ENCODE measurements at places on chromosomes 4 and X.

DNA sequence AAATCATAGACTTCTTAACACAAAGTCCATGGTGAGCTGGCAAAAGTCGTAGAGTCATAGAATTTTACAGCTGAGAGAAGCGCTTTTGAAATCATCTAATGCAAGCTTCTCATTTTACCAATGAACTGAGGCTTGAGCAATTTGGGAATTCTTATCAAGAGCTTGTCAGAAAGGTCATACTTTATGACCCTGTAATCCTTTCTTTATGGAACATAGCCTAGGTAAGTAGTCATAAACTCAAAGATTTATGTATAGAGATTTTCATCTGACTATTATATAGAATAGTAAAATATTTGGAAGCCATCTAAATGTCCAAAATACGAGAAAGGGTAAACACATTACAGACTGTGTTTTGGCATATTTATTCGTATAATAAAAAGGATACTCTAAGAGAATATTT, 563.5 kb downstream of the PCDH7 start:
- DNase-seq: no peak

- no peak for DNase-seq
These were observed 1.5 kb downstream of the ZNF182 start for GRCh38 chrX:48002319-48002718.

DNA sequence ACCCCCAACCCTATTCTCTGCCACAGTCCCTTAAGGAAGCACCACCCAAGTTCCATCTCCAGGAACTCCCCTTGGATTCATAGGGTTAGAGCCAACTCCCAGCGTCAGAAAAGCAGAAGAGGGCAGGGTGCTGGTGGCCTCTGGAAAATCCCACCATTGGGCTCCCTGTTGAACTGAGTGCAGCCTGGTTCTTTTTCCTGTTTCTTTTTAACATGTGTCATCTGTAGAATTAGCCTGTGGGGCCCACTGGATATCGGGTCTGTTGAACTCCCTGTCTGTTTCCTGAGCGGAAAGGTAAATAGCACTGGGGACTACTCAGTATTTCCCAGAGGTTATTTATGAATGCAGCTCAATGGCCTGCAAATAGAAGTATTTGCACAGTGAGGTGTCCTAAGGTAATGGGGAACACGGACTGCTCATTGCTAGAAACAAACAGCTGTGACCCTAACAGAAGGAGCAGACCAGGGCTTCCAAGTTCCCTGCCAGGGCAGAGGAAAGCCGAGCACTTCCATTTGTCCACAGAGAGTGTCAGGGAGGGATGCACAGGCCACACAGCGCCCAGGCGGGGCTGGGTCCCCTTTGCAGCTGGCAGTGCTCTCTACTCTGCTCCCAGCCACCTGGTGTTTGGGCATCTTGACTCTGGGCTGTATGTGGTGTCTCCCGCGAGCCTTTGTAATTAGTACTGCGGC, 102.6 kb downstream of the FHDC1 start:
- DNase-seq: peak; percentile 37

GRCh38 chr4:16035843-16036242, 48.0 kb downstream of the PROM1 start:
- DNase-seq: no peak

GRCh38 chrX:3461397-3462165, 115.1 kb upstream of the MXRA5 start:
- DNase-seq: no peak

- DNase-seq: no peak
These were observed 26.8 kb downstream of the CRMP1 start for GRCh38 chr4:5865896-5866599.

GRCh38 chrX:136710325-136710951, 62.5 kb downstream of the CD40LG start:
- no peak for DNase-seq

DNA sequence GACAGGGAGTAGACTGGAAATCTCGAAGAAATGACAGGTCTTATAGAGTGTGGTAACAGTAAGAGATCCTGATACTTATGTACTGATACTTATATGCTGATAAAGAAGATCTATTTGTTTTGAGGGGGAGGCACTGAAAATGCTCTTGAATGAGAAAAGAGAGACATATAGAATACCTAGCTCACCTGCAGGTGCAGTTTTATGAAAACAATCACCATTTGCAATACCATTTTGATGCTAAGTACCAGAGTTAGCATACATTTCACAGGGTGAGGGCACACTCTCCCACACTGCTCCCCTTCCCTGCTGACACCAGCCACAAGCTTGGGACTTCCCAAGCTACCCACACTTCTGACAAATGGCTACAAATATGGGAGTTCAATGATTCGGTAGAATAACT, 1490.1 kb upstream of the IGFBP7 start:
- no peak for DNase-seq

GRCh38 chr4:53026233-53026632, 164.1 kb downstream of the RASL11B start:
- no peak for DNase-seq

GRCh38 chrX:112798736-112799135, 41.9 kb downstream of the AMOT start:
- no peak for DNase-seq

DNA sequence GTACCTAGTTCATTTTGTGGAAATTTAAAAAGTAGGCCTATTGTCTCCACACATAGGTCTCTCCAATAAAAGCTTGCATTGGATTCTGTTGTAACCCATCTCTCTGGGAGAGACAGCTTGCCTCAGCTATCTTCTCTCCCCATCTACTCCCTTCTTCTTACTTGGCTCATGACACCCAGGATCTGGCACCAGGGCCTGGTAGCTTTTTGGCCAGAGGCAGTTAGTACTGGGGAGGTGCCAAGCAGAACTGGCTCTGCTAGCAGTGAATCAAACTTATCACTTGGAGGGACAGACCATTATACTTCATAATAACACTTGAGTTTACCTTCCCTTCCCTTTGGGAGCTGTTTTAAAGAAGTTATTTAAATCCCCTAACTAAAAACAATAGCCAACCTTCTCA, 31.8 kb downstream of the PLAC1 start:
- DNase-seq: no peak

DNA sequence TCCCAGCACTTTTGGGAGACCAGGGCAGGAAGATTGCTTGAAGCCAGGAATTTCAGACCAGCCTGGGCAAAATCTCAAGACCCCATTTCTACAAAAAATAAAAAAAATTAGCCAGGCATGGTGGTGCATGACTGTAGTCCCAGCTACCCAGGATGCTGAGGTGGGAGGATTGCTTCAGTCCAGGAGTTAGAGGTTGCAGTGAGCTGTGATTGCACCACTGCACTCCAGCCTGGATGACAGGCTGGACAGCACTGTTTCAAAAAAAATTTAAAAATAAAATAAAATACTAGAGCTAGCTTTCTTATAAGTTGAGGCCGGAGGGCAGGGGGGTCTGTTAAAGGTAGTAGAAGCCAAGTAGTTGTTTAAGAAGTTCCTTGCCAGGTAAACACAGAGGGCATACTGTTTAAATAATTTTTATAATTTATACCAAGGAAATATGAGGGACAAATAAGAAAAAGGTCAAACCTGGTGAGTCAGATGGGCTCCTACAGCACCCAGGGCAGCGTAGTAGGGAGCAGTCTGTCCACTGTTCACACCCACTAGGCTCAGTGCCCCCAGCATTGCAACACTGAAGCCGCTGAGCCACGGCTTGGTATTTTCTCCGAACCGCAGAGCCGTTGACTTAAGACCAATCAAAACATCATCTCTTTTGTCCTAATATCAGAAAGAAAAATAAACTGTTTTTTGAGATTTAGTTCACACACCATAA, 17.3 kb downstream of the COQ2 start:
- no peak for DNase-seq

DNA sequence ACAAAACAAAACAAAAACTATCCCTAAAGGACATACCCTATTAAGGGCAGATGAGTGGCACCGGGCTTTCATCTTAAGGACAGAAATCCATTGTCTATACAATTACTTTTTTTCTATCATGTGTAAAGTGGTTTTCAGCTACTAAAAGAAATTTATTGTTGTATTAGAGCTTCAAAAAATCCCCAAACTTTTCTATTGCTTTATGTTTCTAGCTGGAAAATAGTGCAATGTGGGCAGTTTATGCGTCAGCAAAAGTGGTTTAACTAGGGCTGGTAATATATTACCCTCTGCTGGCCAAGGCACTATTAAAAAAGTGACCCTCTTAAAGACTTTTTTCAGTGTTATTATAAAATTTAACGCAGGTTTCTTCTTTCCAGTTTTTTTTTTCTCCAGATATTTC, 15.5 kb upstream of the GPR82 start:
- DNase-seq: no peak

DNA sequence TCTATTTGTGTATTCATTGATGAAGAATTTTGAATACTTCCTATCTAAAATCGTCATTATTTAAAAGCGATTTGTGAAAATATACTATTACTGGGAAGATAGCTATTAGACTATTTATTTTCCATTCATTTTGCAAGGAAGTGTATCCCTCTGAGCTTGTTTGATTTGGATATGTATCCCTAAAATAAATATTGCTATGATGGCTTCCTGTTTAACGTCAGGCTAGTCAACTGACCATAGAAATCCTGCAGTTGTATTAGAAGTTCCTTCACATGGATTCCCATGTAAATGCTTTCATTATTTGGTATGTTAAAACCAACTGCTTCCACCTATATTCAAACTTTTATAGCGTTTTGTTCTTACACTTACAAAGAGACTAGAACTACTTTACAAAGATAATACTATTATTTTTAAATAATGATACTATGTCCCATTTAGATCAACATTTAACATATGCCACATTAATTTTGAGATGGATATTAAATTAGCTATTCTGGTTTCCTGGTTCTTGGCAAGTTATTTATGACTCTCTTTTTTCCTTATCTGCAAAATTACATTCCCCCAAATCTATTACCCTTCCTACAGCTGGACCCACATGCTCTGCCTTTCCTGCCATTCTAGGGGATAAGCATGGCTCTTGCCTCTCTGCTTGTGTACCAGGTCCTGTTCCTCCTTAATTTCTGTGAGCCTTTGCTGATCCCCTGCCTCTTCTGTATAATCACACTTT, 26.7 kb upstream of the PDE5A start:
- DNase-seq: no peak

GRCh38 chr4:153275380-153276276, 68.9 kb upstream of the MND1 start:
- no peak for DNase-seq

DNA sequence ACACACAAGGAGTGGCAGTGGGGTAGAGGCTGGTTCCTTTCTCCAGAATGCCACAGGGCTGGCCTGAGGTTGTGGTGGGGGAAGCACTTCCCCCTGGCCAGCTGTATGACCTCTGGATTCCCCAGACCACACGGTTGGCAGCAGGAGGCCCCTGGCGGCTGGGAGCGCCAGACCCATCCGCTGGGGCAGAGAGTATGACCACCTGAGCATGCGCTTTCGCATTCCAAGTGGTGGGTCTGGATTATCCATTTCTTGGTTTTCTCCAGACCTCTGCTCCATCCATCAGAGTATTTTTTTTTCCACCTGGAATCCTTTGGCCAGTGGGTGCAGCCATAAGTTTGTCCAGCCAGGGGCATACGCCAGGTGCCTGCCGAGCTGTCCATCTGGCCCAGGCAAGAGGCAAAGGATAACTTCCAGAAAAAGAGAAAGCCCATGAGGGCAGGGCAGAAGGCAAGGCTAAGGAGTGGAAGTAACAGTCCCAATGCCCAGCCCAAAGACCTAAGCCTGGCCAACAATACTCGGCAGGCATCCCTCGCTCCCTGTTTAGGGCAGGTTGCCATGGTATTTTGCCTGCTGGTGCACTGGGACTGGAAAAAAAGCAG, 39.3 kb downstream of the NHSL2 start:
- DNase-seq: no peak

DNA sequence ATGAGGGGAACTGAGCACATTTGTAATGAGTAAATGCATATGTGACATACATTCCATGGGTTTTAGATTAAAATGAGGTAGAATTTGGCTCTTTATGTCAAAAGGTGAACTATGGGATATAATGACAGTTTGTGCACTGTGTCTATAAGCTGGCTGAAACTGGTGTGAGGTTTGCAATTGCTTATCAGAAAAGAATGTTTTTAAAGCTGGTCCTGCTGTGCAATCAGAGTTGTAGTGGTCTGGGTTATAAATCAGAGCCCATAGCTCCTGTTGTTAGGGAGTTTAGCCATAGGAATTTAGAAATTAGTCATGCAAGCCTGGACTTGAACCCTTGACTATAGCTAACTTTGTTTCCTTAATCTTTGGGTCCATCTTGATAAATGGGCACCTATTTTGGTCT, 23.1 kb upstream of the GATB start:
- DNase-seq: no peak

GRCh38 chr4:7439699-7440098, 5.0 kb upstream of the PSAPL1 start:
- DNase-seq: no peak

GRCh38 chr4:677431-678293, 3.3 kb downstream of the MYL5 start:
- no peak for DNase-seq

DNA sequence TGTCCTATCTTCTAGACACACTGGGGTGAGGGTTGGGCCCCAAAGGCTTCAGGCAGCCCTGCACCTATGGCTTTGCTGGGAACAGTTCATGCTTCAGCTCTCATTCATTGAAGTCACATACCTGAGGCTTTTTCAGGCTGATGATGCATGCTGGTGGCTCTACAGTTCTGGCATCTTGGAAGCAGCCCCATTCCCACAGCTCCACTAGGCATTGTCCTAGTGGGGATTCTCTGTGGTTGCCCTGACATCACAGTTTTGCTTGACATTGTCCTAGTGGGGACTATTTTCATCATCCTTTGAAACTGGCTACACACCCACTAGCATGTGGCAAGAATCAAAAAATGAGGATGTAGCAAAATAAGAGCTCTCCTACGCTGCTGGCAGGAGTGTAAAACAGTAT, 37.7 kb upstream of the C4orf17 start:
- no peak for DNase-seq
